Activated T-helper 2 cell treated with anti-CD3 and anti-CD28 coated beads, Interferon-gamma antibody, Interleukin-2, Interleukin-4, amounts not matched to agents 10 μg/mL and 5 μg/mL and 100 μg/mL, durations not matched to agents 14 hours and 24 hours and 36 hours (primary cell): ENCODE measurements at places on chromosomes 2 and 18. TPM values are rescaled to one million over a fixed set of nuclear protein-coding genes. Genes with fewer than 3 reads are reported as not detected.

Gene SCYGR4
- total RNA-seq = not detected in 2 replicates

GRCh38 chr2:66478299-66478698 lies 43.4 kb downstream of the MEIS1 start:
- no peak for DNase-seq

DNA sequence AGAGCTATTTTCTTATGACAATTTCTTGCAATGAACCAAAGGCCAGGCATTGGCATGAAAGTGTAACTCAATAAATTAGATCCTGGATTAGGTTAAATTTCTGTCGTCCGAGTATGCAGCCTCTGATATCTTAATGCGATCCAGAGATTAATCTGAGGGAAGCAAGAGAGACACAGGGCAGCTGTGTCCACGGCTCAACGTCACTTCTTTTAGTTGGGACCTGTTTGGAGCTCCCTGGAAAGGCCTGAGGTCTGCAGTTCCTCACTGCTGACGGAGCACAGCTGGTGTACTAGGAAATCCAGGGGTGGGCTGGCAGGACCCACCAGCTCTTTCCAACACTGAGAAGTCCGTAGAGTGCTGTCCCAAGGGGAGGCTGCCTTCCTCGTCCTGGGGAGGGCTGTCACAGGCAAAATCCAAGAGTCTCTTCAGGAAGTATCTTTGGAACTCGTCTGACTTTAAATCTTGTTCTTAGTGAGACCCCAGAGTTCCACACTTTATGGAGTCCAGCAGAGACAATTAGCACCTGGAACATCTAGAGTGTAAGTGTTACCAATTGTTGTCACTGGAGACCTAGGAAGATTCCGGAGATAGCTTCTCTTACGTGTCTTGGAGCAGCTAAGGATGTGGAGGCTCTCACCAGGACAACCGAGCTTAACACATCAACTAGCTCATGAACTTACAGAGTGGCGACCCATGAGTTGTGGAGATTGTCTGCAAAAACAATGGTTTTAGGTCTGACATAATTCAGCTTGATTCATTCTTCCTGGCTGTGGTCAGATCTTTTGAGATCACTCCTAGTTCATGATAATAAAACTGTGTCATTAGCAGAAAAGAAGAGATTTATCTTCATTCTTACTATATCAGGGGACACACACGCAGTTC lies 173.7 kb downstream of the ACKR3 start:
- DNase-seq = no peak

DNA sequence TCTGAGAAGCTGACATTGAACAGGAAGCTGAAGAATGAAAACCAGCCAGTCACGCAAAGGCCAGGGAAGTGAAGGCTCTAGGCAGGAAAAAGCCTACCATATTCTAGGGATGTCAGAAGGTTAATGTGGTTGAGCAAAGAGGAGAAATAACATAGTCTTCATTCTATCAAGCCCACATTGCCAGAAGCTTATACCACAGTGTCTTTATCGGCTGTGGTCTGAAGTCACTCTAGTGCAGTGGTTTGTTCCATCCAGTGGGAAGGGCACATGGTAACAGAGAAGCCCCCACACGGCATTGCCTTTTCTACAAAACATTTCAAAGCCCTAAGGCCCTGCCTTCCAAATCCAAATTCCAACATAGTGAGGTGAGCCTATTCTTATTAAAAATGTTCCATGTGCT lies 311.3 kb downstream of the TNS1 start:
- no peak for DNase-seq

GRCh38 chr2:231810905-231811304 lies 24.7 kb downstream of the COPS7B start:
- DNase-seq = no peak
